ENCODE measurements at places on chromosomes 12 and 14.
A peak's percentile ranks its signal among the peaks of the same experiment; 100 is the strongest.

GRCh38 chr12:6074979-6075585 lies 49.4 kb downstream of the VWF start:
- DNase-seq = no peak

- no peak for DNase-seq
Observed at GRCh38 chr14:103232831-103233319, 101.2 kb upstream of the EIF5 start.

GRCh38 chr12:26298785-26299621 lies 103.6 kb downstream of the SSPN start:
- peak; percentile 92 for DNase-seq

GRCh38 chr14:92968291-92969020 lies 45.5 kb downstream of the CHGA start:
- no peak for DNase-seq

DNA sequence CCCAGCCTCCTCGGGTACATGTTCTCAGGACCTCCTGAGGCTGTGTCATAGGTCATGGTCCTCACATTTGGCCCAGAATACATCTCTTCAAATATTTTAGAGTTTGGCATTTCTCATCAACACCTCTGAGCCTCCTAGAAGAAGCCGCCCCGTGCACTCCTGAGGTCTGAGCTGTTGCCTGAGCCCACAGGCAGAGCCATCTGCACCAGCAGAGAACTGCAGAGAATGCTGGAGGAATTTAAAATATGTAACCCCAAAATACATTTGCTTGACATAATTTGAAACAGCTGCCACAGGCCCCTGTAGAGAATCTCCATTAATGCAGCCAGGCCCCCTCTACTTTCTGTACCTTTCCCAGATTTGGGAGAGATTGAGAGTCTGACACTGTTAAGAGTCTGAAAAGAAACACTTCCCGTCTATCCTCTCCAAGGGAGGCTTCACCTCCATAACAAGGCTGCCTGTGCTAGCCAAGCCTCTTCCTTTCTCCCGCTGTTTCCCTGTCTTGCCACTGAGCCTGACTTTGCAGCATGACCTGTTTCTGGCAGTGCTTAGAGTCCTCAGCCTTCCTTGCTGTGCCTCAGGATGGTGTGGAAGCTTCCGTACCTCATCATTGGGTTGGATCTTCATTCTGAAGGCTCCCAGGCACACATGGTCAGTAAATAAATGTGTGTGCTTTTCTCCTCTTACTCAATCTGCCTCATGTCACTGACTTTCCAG lies 95.4 kb upstream of the SFSWAP start:
- no peak for DNase-seq

GRCh38 chr14:97945631-97946030 lies 1148.4 kb downstream of the VRK1 start:
- DNase-seq = no peak

Measured in ACHN (cell line).